DMS79 treated with DMSO at 0.1 percent for 48 hours (cell line): ENCODE measurements at places on chromosomes 5 and 9.

DNA sequence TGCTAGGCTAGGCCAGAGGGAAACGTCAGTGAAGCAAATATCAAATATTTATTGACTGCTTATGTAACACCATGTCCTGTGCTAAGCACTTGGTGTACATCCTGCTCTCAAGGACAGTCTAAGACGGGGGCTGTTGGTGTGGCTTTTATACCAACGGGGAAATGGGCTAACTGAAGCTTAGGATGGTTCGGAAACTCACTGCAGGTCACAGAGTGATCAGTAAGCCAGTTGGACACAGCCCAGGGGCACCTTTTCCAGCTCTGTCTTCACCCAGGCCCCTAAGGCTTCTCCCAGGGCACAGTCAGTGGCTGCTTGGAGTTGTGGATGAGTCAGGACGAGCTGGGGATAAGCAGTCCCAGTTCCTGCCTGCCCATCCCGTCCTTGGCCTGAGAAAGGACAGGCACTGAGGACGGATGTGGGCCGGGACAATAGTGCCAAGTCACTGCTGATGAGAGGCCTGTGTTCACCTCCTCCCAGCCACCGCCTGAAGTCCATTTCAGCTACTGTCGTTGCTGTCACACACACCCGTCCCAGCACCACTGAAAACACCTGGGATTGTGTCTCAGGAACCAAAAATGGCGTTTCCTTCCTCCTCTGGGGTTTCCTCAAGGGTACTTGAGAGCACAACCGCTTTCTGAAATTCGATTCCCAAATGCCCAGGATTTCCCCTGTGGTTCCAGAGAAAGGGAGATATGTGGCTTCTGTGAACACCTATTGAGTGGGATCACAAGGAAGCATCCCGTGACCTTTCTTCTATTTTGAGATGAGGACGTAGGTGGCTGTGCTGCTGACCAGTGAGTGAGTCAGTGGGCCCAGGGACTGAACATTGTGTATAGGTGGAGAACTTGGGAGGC is 17.5 kb upstream of the SPRY4 start:
- no peak for DNase-seq

GRCh38 chr5:152378730-152379129 is 26.3 kb downstream of the NMUR2 start:
- no peak for DNase-seq

DNA sequence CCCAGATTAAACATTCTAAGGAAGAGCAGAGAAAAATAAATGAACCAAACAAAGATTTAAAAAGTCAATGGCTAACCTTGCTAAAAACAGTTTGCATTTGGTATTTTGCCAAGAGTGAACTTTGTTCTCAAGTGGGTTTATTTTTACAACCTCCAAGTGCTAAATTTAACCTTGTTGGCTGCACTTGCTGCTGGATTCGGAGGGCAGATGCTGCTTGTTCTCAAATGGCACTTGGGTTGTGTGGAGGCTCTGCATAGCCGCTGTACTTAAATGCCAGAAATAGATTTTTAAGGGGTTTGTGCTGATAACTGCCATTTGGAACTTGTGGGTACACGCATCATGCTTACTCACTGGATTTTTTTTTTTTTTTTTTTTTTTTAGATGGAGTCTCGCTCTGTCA is 13.3 kb upstream of the SPATA24 start:
- peak; percentile 82 for DNase-seq

DNA sequence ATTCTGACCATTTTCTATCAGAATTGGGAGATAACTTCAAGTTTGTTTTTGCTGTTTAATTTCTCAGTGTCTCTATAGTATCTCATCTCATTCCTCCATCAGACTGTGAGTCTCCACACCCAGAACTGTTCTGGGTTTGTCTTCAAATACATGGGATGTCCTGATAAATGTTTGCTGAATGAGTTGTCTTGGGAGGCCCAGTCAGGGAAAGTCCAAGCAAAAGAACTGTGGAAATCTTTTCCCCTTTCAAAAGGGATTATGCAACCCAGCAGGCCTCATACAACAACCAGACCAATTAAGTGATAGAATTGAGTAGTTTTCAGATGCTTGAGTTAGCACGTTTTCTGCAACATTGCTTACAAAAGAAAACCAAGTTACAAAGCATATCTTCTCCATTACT is 324.4 kb downstream of the BRINP1 start:
- no peak for DNase-seq

DNA sequence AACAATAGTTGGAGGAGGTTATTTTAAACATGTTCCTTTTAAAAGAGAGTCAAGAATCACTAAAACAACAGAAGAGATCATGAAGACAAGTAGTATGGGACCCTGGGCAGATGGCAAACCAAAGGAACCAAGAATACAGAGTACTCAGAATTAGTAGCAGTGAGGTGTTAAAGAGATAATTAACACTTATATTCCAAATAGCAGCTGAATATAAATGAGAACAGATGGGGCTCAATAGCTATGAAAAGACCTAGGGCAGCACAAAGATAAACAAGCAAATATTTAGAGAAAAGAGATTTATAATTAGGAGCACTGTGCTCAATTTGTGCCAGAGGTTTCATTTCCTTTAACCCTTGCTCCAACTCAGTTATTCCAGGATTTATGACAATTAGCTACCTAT is 159.1 kb downstream of the FAM114A2 start:
- no peak for DNase-seq

- no peak for DNase-seq
These were observed 110.7 kb downstream of the CCDC192 start for GRCh38 chr5:127813633-127814587.
